Stimulated activated CD4-positive, alpha-beta T cell treated with anti-CD3 and anti-CD28 coated beads, Interleukin-15, amount 100 ng/mL, for 1 hour (primary cell): ENCODE measurements at places on chromosomes 12 and 14.
A peak's percentile ranks its signal among the peaks of the same experiment; 100 is the strongest.

DNA sequence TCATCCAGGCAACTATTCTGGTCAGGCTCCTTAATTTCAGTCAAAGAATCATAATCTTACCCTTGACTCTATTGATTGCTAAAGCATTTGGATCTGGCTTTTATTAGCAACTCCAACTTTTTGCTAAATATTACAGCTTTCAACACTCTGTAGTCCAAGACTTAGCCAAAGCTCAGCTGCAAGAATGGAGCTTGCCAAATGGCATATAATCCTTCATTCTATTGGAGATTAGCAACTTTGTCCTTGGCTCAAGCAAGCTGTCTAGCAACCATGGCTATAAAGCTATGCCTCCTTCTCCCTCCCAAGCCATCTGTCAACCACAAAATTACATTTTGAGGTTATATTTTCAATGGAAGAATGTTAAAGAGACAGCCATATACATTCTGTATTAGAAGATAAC is 23.1 kb upstream of the NID2 start:
- DNase-seq: no peak

- no peak for DNase-seq
Observed at GRCh38 chr12:5534426-5535199, 102.7 kb downstream of the NTF3 start.

- no peak for DNase-seq
Observed at GRCh38 chr14:65833267-65833880, 420.8 kb downstream of the FUT8 start.

- no peak for DNase-seq
Observed at GRCh38 chr12:44193281-44193680, 357.4 kb downstream of the TMEM117 start.

DNA sequence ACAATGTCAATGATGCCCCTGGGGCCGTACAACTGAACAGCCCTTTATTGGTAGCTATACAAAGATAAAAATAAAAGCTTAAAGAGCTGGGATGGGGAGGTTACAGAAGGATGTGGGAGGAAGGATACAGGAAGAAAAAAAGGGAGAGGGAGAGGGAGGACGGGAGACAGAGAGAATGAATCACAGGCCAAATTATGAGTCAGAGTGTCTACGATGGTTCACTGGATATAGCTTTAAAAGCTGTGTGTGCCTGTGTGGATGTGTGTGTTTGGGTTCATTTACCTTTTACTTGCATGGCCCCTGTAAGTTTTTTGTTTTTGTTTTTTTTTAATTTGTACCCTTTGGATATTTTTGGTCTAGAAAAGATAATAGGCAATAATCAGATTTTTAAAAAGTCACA is 111.9 kb downstream of the CCDC60 start:
- DNase-seq: no peak

- no peak for DNase-seq
Observed at GRCh38 chr14:29919845-29920244, 7.8 kb downstream of the PRKD1 start.

- no peak for DNase-seq
Observed at GRCh38 chr12:60849723-60850122, 1253.9 kb downstream of the SLC16A7 start.

DNA sequence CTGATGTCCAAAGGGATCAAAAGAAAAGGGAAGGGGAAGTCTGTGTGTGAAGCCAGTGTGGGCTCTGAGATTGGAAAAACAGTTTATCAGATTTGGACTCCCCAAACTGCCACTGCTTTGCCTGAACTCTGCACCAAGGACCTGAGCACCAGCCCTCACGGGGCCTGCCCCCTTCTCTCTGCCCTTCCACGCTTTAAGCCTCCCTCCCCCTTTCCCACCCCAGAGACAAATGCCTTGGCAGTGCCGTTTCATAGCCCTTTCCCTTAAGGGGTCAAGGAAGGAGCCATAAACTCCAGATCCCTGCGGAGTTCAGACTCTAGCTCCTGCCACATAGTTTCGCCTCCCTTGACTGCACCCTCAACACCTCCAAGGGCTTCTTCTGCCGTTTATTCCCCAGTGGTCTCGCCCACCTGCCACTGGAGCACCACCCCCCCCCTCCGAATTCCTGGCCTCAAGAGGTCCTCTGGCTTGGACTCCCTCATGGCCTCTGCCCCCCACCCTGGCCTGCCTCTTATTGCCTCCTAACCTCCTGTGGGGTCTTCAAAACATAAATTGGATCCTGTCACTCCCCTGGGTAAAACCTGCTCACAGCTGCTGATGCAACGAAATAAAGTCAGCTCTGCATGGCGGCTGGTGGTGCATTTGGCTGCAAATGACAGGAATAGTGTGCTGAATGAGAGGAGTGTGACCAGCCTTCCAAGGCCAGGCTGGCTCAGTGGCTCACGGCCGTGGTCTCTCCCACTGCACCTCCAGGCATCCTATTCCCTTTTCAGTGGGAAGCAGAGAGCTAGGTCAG is 18.8 kb downstream of the SLC25A29 start:
- DNase-seq: no peak

DNA sequence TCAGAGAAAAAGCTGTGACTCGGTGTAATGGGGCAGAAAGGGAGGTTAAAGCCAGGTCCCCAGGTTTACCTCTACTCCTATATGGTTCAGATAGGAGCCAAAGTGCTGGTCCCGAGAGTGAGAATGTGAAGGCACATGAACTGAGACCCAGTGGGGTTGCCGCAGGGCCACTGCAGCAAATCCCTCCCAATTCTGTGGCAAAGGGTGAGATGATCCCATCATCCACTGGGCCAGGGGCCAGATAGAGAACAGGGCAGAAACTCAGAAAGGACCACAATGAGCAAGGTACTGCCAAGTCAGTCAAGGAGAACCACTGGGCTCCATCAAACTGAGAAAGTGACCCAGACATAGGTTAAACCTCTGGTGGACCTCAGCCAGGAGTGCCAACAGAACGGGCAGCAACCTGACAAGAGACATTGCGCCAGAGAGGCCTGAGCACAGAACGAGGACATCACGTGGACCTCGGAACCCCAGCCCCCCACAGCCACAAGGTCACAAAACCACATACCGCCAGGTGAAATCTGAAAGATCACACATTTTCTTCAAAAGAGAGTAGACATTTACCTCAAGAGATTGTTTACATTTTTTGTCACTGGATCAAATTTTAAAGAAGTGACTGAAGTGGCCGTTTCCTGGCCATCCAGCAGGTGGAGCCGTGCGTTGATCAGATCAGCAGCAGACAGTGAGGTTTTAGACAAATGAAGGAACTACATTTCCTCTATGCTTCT is 20.5 kb upstream of the ITPR2 start:
- DNase-seq: peak; percentile 46

DNA sequence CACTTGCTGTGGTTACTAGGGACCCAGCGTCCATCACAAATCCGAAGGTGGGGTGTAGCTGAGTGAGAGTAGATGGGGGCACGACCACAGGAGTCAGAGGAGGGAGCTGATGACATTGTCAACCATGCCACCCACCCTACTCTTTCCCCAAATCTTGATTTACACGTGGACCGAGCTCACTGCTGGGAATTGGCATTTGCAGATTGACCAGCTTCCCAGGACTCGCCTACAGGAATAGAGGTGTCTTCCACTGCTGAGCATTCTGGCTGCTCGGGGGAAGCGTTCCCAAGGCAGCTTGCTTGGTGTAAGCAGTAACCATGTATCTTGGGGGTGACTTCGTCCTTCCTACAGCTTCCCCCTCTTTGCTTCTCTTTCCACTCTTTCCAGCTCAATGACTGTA is 353 bp upstream of the PTPRR start:
- no peak for DNase-seq

- no peak for DNase-seq
Observed at GRCh38 chr12:80412343-80412953, 31.6 kb upstream of the PTPRQ start.

- DNase-seq: no peak
Observed at GRCh38 chr14:50882932-50883826, 11.3 kb downstream of the ABHD12B start.

- DNase-seq: no peak
Observed at GRCh38 chr14:54727929-54728328, 161.0 kb downstream of the SAMD4A start.

DNA sequence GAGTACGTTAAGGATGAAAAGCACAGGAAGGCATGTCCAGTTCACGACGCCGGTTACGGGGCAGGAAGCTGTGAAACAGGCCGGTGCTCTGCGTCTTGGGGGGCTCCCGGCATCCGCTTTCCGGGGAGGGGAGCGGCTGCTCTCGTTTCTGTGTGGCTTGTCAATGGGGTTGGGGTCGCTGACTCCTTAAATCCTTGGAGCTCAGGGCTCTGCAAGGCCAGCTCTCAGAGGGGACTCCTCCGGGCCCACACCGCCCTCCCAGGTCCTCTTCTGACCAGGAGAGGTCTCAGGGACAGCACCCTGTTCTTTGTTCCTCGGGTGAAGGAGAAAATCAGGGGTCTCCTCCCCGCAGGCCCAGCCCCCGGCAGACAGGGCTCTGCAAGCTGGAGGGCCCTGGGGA is 78.1 kb downstream of the GALNT9 start:
- DNase-seq: no peak
